ENCODE measurements at places on chromosomes 1 and 21.

DNA sequence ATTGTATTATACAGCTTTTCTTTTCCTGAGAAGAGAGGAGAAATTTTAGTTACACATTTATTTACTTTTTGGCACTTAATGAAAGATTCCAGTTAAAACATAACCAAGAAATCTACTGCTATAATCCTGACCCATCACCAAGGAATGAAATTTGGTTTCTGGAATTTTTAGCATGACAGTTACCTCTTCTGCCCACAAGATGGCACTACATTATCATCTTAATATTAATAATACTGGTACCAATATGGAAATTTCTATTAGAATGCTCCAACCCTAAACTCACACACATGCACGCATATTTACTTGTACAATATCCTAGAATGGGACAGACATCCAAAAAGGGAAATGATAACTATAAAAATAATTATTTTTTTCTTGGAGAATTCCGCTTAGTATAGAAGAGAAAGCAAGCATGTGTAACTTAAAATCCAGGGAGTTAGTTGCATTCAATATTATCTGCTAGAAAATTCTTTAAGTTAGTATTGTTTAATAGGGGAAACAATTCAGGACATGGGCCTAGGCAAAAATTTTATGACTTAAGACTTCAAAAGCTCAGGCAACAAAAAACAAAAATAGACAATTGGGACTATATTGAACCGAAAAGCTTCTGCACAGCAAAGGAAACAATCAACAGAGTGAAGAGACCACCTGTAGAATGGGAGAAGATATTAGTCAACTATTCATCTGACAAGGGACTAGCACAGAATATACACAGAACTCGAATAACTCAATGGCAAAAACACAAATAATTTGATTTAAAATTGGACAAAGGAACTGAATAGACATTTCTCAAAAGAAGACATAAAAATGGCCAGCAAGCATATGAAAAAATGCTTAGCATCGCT lies 37.4 kb downstream of the MAP3K21 start:
- H3K27me3 ChIP-seq = no peaks in the 10 kb centered on the region
- no peak overlapping the region for H3K4me3 ChIP-seq
- no peak overlapping the region for H3K27ac ChIP-seq
- DNase-seq = peak; percentile 5

- no peak overlapping the region for H3K27ac ChIP-seq
- DNase-seq = no peak
- peak overlapping the region; percentile 39 for H3K4me3 ChIP-seq
- no peaks in the 10 kb centered on the region for H3K36me3 ChIP-seq
- peaks cover 13% of the 10 kb centered on the region for H3K4me1 ChIP-seq
Measured at GRCh38 chr1:156859523-156860112, 701 bp upstream of the INSRR start.

GRCh38 chr21:25732091-25732760 lies 2.5 kb downstream of the ATP5PF start:
- no peak for DNase-seq
- H3K27ac ChIP-seq = no peak overlapping the region
- no peaks in the 10 kb centered on the region for H3K27me3 ChIP-seq
- H3K4me3 ChIP-seq = no peak overlapping the region

DNA sequence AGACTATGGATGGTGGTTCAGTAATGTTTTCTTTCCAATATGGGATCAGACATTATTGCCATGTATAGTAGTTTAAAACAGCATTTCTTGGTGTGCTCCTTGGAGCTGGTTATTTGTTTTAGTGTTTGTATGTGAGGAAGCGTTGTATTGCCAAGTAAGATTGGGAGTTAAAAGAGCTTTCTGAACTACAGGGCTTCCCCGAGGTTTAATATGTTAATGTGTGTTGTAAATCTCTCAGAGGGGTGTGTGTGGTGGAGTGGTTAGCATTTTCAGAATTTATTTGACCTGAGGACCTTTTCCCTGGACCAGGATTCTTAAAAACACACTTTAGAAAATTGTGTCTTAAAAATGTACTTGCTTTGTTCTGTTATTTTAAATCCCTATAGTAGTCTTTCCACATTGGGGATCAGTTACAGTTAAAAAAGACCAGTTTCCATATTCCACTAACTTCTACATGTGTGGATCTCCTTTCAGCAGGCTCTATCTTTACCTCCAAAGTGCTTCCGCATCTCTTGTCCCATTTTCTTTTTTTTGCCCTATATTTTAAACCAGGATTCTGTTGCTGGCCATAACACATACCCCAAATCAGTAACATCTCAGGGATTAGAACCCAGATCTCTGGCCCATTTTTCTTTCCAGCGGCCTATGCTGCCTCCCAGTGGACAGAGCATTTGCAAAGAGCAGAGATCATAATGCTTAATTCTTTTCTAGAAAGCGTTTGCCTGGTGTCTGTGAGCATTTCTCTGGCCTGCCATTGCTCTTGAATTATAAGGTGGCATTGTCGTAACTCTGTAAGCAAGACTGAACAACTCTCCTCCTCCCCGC lies 58.6 kb downstream of the PBX1 start:
- no peak overlapping the region for H3K27ac ChIP-seq
- H3K4me3 ChIP-seq = no peak overlapping the region
- DNase-seq = peak; percentile 7
- no peaks in the 10 kb centered on the region for H3K36me3 ChIP-seq

GRCh38 chr1:54254055-54254454 lies 54.1 kb downstream of the MRPL37 start:
- H3K27ac ChIP-seq = no peak overlapping the region
- H3K4me3 ChIP-seq = no peak overlapping the region
- no peak for DNase-seq
- H3K36me3 ChIP-seq = no peaks in the 10 kb centered on the region

- no peak overlapping the region for H3K27ac ChIP-seq
- H3K4me3 ChIP-seq = no peak overlapping the region
Measured at GRCh38 chr1:74160046-74160445, 37.9 kb downstream of the LRRIQ3 start.

- H3K27me3 ChIP-seq = peaks cover 2% of the 10 kb centered on the region
- no peaks in the 10 kb centered on the region for H3K36me3 ChIP-seq
- no peak overlapping the region for H3K4me3 ChIP-seq
Measured at GRCh38 chr1:30418061-30418938, 305.1 kb downstream of the MATN1 start.

- H3K27me3 ChIP-seq = peaks cover 8% of the 10 kb centered on the region
- no peak overlapping the region for H3K27ac ChIP-seq
- no peak for DNase-seq
- H3K4me3 ChIP-seq = no peak overlapping the region
Measured at GRCh38 chr1:53559391-53559815, 100.2 kb downstream of the DMRTB1 start.

DNA sequence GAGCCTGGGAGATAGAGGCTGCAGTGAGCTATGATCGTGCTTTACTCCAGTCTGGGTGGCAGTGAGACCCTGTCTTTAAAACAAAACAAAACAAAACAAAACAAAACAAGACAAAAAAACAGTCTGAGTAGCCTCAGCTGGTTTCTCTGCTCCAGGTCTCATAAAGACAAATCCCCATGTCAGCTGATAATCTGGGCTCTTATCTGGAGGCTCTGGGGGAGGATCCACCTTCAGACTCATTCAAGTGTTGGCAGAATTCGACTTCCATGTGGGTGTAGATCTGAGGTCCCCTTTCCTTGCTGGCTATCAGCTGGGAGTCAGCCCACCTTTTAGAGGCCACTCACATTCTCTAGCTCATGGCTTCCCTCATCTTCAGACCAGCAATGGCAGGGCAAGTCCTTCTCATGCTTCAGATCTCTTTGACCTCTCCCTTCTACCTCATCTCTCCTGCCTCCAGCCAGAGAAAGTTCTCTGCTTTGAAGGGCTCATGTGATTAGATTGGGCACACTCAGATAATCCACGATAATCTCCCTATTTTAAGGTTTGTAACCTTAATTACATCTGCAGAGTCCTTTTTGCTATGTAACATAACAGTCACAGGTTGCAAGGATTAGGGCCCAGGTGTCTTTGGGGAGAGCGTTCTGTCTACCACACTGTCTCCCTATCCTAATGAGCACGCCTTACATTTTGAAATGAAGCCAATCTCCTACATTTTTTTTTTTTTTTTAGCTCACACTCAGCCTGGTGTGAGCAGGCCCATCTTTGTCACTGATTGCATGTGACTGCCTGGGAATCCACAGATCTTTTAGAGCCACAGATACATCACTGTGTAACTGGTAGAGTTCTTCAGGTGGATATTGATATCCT lies 7.5 kb upstream of the PYCR2 start:
- H3K27me3 ChIP-seq = no peaks in the 10 kb centered on the region
- H3K4me3 ChIP-seq = no peak overlapping the region
- no peaks in the 10 kb centered on the region for H3K4me1 ChIP-seq
- H3K27ac ChIP-seq = no peak overlapping the region

DNA sequence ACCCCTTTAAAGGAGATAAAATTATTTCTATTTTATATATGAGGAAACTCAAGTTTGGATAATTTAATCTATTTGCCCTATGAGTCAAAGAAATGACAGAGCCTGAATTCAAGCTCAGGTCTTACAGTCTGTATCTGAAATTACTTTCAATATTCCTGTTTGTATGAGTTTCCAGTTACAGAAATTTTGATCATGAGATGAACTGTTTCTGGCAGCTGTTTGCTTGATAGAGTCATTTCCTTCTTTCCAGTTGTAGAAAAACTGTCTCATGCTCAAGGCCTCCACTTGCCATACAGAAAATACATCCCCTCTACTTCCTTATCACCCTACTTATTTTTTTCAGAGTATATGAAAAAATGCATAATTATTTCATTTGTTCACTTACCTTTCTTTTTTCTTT lies 87.6 kb downstream of the PTPRC start:
- no peaks in the 10 kb centered on the region for H3K4me1 ChIP-seq
- no peak overlapping the region for H3K27ac ChIP-seq
- no peaks in the 10 kb centered on the region for H3K36me3 ChIP-seq
- DNase-seq = no peak
- no peaks in the 10 kb centered on the region for H3K27me3 ChIP-seq
